Stimulated activated CD8-positive, alpha-beta memory T cell treated with anti-CD3 and anti-CD28 coated beads, Interleukin-7, amount 100 ng/mL, for 1 hour (primary cell): ENCODE measurements at places on chromosomes 4 and X.

- no peak for DNase-seq
These were observed 76.8 kb downstream of the DCHS2 start for GRCh38 chr4:154414796-154415195.

DNA sequence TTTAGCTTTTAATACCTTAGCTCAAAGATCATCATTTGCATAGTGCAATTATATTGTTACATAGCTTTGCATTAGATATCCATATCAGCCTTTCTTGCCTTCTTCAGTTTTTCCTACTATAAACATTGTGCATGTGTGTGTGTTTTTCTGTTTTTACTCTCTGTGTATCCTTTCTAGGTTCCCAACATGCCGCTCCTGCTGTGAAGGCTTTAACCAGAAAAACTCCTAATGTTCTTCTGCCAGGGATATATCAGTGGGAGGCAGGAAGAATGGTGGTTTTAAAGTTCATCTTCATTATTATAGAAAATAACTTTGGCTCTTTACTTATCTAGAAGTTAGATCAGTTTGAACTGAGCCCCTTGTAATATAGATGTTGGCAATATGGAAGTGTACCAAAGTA, 61.2 kb downstream of the CPE start:
- DNase-seq: no peak

- DNase-seq: no peak
These were observed 310.1 kb upstream of the SPOCK3 start for GRCh38 chr4:167544391-167544790.

GRCh38 chrX:9019151-9019550, 14.8 kb downstream of the FAM9B start:
- DNase-seq: no peak

DNA sequence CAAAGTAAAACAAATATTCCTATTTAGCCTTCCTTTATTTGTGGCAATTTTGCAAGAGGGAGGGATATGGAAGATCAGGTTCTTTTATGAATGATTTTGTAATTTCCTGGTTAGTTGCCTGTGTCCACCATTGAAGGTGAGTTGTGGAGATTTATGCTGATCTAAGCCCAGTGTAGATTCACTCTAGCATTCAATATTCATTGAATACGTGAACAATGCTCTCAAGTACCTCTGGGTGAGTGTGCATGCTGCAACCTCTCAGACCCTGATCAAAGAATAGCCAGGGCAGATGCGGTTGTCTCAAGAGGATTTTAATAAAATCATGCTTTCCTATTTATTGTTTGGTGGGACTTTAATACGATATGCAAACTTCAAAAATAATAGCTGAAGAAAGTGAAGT, 628.4 kb downstream of the SPRY1 start:
- DNase-seq: no peak

GRCh38 chr4:161850631-161851030, 313.2 kb downstream of the FSTL5 start:
- DNase-seq: no peak

DNA sequence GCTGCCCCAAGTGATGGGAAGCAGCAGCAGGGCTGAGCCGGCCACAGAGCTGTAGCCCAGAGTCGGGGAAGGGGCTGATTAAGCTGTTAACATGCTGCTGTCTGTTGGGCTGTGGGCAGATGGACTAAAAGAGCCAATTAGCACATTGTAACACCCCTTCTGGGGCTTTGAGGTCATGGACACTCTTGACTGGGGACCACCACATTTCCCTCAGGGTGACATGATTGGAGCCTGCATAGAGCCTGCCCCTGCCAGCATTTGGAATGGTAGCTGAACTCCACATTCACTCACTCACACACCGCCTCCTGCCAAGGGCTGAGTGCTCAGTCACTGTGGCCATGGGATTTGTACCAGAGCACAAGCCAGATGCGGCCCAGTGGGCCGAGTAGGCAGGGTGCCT, 646.9 kb downstream of the FAT4 start:
- DNase-seq: no peak

DNA sequence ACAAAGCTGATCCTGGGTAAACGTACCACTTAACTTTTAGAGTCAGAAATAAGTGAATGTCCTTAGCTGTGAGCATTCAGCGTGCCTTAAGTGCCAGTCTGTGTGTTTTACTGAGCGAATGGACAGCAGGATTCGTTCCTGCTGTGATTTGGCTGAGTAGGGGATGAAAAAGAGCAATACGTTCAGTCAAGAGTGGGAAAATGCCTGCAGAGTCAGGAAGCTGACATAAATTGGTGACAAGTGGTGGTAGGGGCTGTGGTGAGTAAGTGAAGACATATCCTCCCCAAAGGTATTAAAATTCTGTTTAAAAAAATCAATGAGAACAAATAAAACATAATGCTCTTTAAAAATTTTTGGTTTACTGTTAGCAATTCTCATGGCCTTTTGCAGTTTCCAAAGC, 56.6 kb upstream of the TNIP3 start:
- DNase-seq: no peak

GRCh38 chrX:111634823-111635729, 45.9 kb upstream of the ALG13 start:
- no peak for DNase-seq

DNA sequence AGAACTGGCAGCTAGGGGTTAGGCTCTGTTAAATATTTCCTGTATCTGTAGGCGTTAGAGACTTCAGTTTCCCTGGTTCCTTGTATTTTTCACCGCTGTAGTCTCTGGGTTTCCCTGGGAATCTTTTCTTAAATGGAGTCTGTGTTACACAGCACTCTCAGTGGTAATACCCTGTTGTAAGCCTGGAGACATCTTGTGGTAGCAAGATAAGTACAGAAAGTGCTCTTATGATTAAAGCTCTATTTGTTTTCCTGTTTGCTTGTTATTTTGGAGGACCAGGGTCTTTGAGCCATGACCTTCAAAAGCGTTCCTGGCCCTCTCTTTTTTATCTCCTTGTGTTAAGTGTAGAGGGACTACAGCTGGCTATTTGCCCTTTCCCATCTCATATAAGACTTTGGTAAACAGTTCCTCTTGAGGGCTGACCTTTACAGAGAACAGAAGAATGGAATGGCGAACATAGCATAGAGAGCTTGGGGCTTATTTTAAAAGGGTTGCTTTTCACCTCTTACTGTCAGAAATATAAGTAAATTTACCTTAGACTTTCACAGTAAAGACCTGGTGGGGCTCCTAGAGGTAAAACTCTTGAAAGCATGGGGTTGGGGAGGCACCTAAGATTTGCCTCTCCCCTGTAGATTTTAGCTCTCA, 782.5 kb downstream of the FAT4 start:
- DNase-seq: no peak

DNA sequence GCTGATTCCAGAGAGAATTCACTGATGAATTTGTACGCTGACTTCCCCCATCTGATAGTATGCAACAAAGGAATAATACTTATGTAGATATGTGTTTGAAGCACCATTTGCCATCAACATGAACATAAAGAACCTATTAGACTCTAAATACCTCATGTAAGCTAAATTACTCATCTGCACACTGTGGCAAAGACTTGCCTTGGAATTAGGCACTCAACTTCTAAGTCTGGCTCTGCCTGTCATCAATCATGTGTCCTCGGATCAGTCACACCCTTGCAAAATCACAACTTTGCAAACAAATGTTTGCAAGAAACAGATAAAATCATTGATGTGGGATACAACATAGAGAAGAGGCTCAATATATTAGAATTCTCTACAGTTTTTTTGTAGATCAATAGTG, 169.9 kb upstream of the LDB2 start:
- DNase-seq: no peak

GRCh38 chrX:30593440-30594200, 16.1 kb upstream of the TASL start:
- no peak for DNase-seq

DNA sequence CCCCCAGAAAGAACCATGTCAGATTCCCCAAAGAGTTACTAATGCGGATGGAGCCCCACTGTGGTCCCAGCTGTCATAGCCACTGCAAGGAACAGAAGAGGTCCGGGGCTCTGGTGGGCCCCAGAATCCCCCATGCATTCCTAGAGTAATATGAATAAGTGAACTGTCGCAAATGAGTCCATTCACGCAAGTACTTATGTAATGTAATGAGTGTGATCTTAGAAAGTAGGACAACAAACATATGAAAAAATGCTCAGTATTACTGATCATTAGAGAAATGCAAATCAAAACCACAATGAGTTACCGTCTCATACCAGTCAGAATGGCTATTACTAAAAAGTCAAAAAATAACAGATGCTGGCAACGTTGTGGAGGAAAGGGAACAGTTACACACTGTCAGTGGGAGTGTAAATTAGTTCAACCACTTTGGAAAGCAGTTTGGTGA, 141.5 kb upstream of the RBPJ start:
- DNase-seq: no peak

GRCh38 chrX:113644426-113644825, 803.8 kb upstream of the AMOT start:
- no peak for DNase-seq

GRCh38 chr4:4856071-4857000, 3.1 kb upstream of the MSX1 start:
- DNase-seq: no peak

GRCh38 chr4:10898072-10898471, 213.5 kb upstream of the CLNK start:
- DNase-seq: no peak

- no peak for DNase-seq
These were observed 929.1 kb downstream of the RAB28 start for GRCh38 chr4:12555011-12555410.

DNA sequence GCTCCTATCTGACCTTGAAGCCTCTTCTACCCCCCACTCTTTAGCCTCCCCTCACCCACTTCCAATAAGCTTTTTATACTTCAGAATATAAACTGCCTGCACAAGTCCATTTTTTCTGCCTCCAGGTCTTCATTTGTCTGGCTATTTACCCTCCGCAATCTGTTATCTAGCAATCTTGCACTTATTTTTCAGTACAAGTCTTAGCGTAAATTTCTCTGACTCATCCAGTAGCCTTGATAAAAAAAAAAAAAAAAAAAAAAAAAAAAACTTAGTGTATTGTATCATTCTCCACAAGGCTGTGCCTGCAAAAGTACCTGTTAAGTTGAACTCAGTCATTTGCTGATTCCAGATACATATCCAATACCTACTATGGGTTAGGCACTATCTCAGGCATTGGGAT, 219.5 kb upstream of the DKK2 start:
- DNase-seq: no peak

GRCh38 chr4:185534866-185535611, at the start of gene PDLIM3:
TSS of gene PDLIM3 (minus strand) at chr4:185535507. CDS start at chr4:185535434, 73 bp downstream.
- DNase-seq: no peak

GRCh38 chr4:98150092-98150761, 7.0 kb upstream of the STPG2 start:
- no peak for DNase-seq

DNA sequence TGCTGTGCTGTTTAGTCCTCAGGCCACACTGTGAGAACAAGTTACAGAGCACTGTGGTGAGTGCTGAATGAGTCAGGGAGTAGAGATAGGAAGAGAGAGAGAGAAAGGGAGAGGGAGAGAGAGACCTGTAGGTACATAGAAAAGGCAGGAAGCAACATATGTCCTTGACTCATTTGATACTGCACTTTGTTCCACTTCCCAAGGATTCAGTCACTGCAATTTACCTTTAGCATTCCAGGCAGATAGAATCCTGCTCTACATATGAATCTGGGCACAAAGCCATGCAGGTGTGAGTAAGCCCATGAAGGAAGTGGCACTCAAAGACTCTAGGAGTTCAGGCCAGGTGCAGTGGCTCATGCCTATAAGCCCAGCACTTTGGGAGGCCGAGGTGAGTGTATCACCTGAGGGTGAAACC, 1.0 kb upstream of the DAPP1 start:
- no peak for DNase-seq

- no peak for DNase-seq
These were observed 167.2 kb upstream of the SLIT2 start for GRCh38 chr4:20084488-20084887.

GRCh38 chrX:153981771-153982533, 9.4 kb downstream of the TMEM187 start:
- peak; percentile 34 for DNase-seq

- no peak for DNase-seq
These were observed 105.1 kb upstream of the ADGRL3 start for GRCh38 chr4:61094854-61095598.

GRCh38 chr4:94348666-94349065, 6.0 kb upstream of the HPGDS start:
- DNase-seq: no peak

- DNase-seq: no peak
These were observed 33.3 kb downstream of the SLIT2 start for GRCh38 chr4:20284990-20285389.

- no peak for DNase-seq
These were observed 56.6 kb upstream of the LHFPL1 start for GRCh38 chrX:112736310-112736709.

GRCh38 chr4:37892641-37893040, 1.8 kb downstream of the TBC1D1 start:
- DNase-seq: peak; percentile 19

- no peak for DNase-seq
These were observed 7.2 kb downstream of the ZNF185 start for GRCh38 chrX:152905081-152905420.
